B cell (primary cell): ENCODE measurements at places on chromosomes 11 and 22. TPM values are rescaled to one million over a fixed set of nuclear protein-coding genes. Genes with fewer than 3 reads are reported as not detected.

RIC3 gene
- 73.0 and 74.6 TPM in 2 replicates for total RNA-seq

OR6A2 gene
- total RNA-seq = 0.10 and 0.12 TPM in 2 replicates

TEAD1 gene
- total RNA-seq = 0.19 and 0.30 TPM in 2 replicates

PRR33 gene
- not detected in 2 replicates for total RNA-seq

DNA sequence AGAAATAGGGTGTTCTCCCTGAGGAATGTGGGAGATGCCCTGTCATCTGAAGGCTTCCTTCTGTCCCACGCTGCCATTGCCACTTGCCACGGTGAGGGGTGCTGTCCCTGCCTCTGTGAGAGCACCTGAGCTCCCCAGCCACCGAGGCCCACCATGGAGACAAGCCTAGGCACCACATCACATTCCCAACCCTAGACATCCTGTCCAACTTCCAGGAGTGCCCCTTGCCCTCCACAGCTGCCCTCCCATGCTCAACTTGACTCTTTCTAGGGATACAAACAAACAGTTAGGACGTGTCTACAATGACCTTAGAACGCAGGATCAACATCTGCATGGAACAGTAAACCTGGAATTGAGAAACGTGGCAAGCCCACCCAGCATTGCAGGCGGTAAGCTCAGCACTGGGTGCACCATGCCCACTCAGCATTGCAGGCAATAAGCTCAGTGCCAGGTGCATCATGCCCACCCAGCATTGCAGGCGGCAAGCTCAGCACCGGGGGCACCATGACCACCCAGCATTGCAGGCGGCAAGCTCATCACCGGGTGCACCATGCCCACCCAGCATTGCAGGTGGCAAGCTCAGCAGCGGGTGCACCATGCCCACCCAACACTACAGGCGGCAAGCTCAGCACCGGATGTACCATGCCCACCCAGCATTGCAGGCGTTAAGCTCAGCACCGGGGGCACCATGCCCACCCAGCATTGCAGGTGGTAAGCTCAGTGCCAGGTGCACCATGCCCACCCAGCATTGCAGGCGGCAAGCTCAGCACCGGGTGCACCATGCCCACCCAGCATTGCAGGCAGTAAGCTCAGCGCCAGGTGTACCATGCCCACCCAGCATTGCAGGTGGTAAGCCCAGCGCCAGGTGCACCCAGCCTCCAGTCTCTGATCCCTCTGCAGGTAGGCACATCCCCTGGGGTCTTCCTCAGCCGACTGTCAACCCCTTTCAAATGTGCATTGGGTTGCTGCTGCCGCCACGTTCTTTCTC lies 1463.9 kb downstream of the TBC1D22A start:
- no peak for DNase-seq

- DNase-seq = no peak
Measured at GRCh38 chr11:90757849-90758494, 535.1 kb upstream of the CHORDC1 start.

GAB4 gene
- total RNA-seq = 0.39 TPM in 1 of 2 replicates, not detected in the other

- DNase-seq = no peak
Measured at GRCh38 chr22:20116376-20116950, 559 bp downstream of the RANBP1 start.

DNA sequence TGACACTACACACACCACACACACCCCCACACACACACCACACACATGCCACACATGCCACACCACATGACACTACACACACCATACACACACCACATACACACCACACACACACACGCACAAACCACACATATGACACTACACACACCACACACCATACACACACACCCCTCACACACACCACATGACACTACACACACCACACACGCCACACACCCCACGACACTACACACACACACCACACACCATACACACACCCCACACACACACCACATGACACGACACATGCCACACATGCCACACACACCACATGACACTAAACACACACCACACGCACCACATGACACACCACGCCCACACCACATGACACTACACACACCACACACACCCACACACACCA lies 101.8 kb upstream of the ASPHD2 start:
- no peak for DNase-seq

OR6T1 gene
- total RNA-seq = not detected in 2 replicates

DNA sequence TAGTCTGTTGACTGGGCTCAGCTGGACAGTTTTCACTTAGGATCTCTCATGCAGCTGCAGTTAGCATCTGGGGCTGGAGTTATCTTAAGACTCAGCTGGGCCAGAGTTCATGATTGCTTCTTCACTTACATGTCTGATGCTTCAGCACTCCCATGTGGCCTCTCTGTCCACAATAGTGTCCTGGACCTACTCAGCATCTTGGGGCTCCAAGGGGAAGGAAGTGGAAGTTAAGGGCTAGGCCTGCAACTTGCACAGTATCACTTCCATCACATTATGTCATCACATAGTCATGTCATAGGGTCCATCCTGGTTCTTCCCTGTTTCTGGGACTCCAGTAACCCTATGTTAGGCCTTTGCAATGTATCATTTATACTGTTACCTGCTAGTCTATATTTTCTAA lies 115.9 kb downstream of the C11orf65 start:
- DNase-seq = no peak

PARVG gene
- 247 and 271 TPM in 2 replicates for total RNA-seq

DNA sequence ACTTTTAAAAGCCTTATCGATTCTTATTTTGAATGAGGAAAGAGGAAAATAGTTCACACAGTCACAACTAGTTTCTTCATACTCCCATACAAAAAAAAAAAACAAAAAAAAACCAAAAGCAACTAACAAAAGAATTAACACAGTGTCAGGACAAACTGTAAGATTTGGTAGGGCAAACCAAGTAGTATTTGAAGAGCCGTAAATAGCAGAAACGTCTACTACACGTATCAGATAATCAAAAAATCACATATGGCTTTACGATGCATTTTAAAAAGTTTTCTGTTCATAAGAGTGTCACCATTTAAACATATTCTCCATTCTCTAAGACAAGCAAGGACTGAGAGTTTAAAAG lies 2.3 kb downstream of the PICALM start:
- DNase-seq = no peak

DNA sequence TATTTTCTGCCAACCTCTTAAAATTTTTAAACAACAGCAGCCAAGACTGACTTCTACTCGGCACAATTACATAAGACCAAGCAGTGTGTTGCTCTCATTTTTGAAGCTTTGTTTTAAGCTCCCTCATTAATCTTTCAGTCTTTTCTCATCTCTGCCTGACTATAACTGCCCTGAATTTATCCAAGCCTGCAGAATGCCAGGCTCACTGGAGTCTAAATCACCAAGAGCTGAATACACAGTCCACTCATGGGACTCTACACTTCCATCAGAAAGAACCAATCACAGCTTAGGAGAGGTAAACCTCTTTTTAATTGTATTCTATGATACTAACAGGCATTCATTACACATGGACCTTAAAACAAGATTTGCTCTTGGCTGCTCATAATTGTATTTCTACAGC lies 178.7 kb downstream of the CADM1 start:
- DNase-seq = no peak
